Forelimb muscle (tissue), 1 donor: ENCODE measurements at places on chromosomes 2 and 18.

GRCh38 chr2:224881846-224882245, 160.4 kb downstream of the DOCK10 start:
- no peak for DNase-seq

GRCh38 chr2:157946919-157947557, 70.9 kb upstream of the ACVR1 start:
- DNase-seq = no peak

- no peak for DNase-seq
Observed at GRCh38 chr2:6917071-6917760, at the start of gene RNF144A. RNF144A (plus strand) TSS chr2:6917412; CDS start chr2:6996927, 79,515 bp downstream.

DNA sequence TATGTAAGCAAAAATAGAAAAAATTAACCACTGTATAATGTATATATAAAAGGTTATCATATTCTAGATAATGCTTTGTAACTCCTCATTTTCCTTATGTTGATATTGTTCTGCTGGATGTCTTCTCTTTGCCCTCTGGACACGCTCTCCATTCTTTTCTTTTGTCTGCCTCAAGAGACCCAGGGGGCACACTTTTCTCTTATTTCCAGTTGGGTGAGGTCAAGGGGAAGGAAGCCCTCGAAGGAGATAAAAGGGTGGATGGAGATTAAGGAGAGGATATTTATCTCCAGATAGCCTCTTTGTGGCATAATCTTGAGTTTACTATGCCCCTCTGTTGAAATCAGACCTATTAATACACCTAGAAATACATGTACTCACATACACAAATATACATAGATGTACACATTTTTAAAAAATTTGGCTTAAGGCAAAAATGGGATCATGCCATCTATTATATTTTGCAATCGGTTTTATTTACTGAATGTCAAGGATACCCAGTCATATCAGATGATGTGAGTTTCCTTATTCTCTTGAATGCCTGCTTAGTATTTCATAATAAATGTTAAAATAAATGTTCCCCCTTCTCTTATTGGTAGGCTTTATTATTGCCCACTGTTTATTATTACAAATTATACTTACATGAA, 65.3 kb downstream of the LCLAT1 start:
- no peak for DNase-seq

- no peak for DNase-seq
Observed at GRCh38 chr2:48343154-48343553, 186.8 kb upstream of the STON1 start.

DNA sequence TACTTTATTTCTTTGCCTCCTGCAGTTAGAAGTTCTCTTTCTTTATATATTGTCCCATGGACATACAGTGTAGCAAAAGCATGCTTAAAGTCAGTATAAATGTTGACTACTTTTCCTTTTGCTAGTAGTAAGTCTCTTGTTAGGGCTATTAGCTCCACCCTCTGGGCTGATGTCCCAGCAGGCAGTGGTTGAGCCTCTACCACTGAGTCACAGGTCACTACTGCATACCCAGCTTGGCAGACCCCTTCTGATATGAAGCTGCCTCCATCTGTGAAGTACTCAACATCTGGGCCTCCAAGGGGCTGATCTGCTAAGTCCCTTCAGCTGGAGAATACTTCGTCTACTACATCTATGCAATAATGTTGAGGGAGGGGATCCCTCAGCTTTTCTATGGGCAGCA, 61.0 kb upstream of the SLC35G4 start:
- DNase-seq = no peak

DNA sequence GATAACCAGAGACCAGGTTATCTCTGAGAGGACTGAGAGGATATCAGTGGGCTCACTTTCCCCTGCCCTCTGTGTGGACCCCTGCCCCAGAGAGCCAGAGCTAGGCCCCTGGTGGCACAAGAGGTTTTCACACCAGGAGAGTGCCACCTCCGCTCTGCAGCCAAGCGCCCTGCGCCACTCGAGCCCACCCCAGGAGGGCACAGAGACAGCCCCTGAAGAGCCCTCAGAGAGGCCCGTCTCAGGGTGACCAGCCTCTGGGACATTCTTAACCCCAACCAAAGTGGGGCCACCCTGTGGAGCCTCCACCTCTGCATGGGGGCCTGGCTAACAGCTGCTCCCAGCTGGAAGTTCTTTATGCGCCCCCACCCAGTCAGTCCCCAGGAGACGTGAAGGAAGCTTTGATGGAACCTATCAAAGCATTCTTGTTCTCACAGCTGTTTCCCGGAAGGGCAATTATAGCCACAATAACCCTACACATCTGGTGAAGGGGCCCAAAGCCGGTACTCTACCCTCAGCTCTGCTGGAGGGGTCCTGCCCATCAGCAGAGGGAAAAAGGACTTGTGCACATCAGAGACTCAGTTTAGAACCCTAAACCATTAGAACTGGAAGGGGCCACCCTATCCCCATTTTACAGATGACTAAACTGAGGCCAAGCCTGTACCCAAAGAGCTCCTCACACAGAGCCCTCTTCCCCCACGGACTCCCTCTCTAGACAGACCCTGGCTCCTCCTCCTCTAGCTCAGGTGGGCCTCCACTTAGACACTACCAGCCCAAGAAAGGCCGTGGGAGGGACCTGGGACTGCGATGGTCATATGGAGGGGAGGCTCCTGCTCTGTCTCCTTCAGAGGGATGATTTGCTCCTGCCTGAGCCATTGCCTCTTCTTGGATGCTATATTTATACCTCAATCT, 101.1 kb downstream of the ZFP36L2 start:
- no peak for DNase-seq

DNA sequence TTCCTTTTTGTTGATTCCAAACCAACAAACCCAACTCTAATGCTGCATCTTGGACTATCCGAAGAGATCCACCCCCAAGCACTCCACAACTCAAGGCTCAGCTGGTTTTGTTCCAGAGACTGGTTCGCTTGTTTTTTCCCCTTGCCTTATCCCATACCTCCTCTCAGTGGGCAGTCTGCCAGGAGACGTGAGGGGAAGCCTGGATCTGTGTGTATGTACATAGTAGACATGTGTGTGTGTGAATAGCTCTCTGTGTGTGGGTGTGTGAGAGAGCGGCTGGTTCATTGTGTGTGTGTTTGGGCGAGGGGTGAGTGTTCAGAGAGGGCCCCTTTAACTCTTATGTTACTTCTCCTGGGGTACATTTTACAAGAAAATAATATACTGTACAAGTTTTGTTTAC, 94.4 kb downstream of the NRP2 start:
- no peak for DNase-seq

- DNase-seq = no peak
Observed at GRCh38 chr18:3898861-3899613, 449.1 kb downstream of the TGIF1 start.

DNA sequence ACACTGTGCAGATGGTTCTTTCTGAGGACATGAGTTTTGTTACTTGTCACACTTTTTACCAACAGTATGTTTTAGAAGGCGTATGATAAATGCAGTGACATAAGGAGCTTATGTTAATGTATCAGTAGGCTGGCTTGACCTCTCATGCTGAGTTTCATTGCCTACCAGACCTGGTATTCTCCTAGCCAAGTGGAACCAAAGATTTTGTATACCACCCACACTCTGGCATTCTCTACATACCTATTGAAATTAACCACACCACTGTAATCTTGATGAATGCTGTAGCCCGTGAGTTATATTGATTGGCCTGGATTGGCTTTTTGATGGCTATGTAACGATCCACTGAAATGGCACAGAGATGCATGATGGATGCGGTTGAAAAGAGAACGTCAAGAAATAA, 11.4 kb downstream of the HTR2B start:
- no peak for DNase-seq

DNA sequence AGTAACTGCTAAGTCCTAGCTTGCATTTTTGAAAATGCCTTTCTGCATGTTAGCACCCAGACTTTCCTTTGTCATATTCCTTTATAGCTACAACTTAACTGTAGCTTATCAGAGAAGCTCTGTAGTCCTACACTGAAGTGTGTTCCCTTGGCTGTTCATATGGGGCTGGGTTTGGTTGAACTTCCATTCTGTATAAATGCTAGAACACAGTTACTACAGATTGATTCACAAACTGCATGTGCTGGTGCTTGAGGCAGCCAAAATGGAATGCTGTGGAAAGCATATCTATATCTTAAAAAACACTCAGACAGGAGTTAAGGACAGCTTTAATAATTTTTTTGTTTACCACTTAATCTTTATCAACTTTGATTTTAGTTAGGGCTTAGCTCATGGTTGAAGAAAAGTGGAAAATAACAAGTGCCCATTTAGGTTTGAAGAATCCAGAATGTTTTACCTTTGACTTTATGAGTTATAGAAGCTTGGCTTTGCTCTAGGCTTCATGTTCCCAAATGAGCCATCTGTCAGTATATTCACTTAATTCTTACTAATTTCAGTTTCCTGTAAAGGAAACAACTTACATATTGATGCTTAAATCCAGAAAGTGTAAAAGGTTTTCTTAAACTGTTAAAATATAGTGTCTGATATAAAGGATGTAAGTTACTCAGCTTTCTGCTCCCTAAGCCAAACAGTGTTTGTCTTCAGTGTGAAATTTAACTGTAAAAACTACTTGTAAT, 148.9 kb downstream of the AGPS start:
- DNase-seq = no peak

DNA sequence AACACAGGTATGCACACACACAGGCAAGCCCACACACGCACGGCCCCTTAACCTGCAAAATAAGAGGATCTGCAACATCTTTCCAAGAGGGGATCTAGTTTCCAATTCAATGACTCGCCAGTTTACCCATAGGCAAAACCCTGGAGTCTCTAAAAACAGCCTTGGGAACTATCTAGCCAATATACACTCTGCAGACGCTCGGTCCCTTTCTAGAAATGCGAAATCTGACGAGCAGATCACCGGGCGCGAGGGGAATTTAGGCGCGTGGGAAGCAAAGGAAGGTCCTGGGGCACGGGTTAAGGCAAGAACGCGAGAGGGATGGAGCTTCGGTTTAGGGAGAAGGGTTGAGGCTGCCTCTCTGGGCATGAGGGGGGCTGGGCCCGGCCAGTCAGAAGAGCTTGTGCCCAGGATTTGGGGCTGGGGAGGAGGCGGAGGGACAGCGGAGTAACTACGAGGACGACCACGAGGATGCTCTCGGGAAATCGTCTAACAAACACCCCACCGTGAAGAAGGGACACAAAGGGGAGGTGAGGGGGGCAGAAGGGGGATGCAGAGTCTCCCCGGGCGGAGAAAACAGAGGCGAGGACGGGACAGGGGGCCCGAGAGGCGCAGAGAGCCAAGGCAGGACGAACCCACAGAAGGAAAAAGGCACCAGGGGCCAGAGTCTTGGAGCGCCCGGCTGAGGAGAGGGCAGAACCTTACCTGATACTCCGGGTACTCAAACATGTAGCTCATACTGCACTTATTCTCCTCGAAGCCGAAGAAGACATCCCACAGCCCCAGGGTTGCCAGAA, 542 bp downstream of the PGAP1 start:
- no peak for DNase-seq

DNA sequence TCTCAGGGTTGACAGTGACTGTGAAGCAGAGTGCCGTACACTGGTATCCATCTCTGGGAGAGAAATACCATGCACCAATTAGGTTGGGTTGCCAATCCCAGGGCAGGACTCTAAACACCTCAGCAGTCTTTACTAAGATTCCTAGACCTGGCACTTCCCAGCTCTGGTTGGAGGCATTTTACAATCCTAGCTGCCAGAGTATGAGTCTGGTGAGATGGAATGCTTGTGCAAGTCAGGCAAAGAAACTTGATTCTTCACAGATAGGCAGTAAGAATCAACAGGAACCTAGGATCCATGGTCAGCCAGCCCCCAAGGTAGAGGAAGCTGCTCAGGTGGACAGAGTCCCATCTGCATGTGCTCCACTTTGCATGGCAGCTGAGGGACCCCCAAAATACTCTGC, 6.0 kb upstream of the UGT1A5 start:
- no peak for DNase-seq

DNA sequence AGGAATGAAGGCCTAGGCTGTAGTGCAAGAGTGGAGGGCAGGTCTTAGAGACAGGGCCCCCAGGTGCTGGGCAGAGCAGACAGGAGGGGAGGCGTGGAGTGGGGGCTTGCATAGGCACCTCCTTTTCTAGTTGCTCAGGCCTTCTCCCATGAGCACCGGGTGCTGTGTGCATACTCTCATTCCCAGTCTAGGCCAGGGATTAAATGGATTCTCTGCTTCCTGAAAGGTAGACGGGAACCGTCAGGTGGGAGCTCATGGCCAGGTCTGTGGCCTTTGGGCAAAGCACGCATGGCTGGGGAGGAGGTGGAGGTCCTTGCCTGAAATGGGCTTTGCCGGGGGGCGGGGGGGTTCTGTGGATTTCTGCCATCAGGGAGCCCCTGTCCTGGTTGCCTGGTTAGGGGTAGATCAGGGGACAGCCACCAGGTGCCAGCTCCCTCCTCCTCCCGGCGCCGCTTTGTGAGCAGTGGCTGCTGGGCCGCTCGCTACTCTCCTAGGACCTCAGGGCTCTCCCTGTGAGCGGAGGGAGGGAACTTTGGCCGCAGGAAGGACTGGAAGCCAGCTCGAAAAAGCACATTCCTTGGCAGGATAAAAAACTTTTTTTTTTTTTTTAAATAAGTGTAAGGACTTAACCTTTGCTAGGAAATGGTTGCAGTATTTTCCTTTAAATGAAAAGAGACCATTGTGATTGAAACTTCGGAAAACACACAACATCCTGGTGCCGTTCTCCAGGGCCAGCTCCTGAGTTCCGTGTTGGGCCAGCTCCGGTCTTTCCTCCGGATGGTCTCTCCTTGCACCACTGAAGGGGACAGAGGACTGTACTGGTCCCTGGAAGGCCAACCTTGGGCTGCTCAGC, 82.8 kb upstream of the HAAO start:
- no peak for DNase-seq

- no peak for DNase-seq
Observed at GRCh38 chr2:212649646-212650045, 111.0 kb upstream of the ERBB4 start.

DNA sequence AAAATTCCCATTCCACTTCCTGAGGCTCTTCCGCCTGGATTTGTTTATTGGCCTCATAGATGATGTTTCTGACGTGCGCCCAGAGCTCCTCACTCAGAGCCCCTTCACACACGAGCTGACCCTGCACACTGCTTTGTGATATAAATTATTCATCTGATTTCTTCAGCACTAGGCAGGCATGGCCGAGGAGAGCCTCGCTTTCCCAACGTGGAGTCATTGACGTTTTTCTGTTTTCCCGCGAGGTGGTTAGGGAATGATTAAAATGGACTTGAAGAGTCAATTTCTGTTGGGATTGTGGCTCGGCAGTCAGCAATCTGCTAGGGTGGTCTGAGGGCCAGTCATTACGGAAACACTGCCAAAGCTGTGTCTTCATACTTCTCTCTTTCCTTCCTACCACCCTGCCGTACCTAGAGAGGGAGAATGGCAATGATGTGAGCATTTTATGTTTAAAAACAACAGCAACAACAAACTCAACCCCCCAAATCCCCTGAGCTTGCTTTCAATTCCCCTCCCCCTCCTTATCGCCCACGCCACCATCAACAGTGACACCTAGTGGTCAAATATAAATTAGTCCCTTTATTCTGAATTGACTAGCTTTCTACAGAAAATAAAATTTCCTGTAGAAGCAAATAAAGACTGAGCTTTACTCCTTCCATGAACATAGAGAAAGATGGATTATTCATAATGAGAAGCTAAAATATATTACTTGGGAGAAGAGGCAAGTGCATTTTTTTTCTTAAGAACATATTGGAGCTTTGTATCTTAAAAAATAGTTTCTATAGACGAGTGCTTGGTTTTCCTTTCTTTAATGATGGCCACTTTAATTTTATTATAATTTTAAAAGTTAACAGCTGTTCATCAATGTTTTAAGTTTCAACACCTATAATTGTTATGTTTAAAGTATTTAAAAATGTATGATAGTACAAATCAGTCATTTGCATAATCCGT, 285.1 kb downstream of the MTX2 start:
- peak; percentile 71 for DNase-seq
